ENCODE measurements at places on chromosomes 1 and 21.
A peak's percentile ranks its signal among the peaks of the same experiment; 100 is the strongest.

DNA sequence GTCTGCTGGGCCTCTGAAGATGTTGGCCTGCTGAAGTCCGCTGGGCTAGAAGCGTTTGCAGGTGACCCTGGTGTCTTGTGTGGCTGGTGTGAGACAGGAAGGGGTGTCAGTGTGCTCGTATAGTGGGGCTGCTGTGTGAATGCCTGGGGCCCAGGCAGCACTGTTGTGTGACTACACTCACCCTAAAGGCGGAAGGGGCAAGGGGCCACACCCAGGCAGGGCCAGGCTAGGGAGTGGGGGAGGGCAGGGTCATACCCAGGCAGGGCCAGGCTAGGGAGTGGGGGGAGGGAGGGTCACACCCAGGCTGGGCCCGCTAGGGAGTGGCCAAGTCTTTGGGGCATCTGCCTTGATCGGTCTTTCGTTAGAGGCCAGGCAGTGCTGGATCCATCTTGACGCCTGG, 25.0 kb downstream of the PDXK start:
- no peak for DNase-seq

- DNase-seq: no peak
Observed at GRCh38 chr1:150995896-150996295, 10.8 kb downstream of the MINDY1 start.

DNA sequence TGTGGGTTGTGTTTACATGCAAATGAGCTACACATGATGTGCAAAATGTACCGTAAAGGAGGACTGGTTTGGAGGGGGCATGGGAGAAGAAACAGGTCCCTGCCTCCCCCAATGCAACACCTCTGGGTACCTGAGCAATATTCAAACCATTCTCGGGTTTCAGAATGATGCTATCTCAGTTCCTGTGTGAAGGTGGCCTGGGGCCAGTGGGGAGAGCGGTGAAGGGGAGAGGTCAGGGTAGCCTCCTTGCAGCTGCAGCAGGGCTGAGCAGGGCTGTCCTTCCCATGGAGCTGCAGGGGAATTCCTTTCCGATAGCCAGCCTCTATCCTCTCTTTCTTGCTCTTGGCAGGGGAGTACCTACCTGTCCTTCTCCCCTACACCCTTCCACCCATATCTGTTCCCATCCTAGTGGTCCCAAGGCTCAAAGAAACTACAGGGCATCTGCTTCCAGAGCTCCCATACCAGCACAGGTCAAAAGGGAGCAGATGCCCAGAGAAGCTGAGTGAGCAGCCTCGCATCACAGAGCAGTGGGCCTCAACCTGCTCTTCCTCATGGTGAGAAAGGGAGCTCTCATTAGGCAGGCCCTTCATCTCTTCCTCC, 11.9 kb downstream of the MEF2D start:
- DNase-seq: no peak

- DNase-seq: peak; percentile 74
Observed at GRCh38 chr1:242128951-242129502, 130.1 kb upstream of the MAP1LC3C start.

GRCh38 chr1:94118013-94118412, 2.9 kb downstream of the ABCA4 start:
- no peak for DNase-seq

GRCh38 chr1:162067466-162067865, 2.0 kb upstream of the NOS1AP start:
- no peak for DNase-seq

DNA sequence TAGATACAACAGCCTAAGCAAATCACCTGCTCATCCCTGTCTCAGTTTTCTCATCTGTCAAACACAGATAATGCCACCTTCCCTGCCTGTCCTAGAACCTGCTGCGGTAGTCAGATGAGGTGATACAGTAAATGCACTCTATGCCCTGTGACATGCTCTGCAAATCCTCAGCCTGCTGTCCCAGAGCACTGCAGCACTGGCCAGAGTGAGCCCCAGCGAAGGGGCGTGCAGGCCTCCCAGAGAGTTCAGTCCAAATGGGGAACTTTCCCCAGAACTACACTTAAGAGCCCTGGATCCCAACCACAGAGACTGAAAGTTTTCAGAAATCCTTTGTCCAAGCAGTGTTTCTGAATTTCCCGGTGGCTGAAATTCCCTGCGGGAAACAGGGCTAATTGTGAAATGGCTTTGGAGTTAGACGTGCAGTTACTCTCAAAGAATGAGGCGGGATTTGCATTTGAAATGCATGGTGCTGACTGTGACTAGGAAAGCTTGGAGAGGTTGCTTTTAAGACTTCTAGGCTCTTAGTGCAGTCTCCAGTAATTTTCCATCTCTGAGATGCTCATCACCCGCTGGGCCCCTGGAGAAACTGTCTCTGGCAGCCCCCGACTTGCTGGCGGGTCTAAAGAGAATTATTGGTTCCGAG, 206.5 kb upstream of the AJAP1 start:
- DNase-seq: peak; percentile 23

DNA sequence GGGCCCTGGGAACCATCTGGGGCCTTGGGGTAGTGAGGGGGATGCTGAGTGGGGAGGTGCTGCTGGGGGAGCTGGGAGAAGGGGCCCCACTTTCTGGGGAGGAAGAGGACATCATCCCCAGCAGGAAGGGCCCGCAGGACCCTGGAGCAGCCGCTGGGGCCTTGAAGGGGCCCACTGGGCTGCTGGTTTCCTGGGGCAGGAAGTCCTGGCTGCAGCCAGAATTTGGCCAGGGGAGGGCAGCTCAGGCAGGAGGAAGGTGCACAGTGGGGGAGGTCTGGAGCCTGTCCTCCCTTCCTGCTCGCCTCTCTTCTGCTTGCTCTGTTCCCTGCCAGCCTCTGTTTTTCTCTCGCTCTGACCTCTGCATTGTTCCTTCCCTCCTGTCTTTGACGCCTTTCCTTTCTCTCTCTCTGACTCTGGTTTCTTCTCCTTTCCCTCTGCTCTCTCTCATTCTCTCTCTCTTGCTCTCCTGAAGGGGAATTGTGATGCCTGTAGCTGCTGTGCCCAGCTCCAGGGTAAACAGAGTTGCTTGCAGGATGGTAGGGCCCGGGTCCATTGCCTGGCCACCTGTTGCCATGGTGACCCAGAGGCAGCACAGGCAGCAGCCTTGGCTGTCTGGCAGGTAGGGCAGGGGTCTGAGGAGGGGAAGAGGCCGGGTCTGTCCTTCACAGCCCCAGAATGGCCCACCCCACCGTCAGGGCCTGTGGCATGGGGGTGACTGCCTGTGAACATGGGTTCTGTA, 23.9 kb downstream of the ACOT11 start:
- no peak for DNase-seq

GRCh38 chr1:41486053-41486370, 1.5 kb upstream of the EDN2 start:
- no peak for DNase-seq

GRCh38 chr1:184753608-184754475, 816 bp downstream of the EDEM3 start:
- DNase-seq: no peak

GRCh38 chr1:119318466-119319309, 49.9 kb upstream of the HAO2 start:
- no peak for DNase-seq

DNA sequence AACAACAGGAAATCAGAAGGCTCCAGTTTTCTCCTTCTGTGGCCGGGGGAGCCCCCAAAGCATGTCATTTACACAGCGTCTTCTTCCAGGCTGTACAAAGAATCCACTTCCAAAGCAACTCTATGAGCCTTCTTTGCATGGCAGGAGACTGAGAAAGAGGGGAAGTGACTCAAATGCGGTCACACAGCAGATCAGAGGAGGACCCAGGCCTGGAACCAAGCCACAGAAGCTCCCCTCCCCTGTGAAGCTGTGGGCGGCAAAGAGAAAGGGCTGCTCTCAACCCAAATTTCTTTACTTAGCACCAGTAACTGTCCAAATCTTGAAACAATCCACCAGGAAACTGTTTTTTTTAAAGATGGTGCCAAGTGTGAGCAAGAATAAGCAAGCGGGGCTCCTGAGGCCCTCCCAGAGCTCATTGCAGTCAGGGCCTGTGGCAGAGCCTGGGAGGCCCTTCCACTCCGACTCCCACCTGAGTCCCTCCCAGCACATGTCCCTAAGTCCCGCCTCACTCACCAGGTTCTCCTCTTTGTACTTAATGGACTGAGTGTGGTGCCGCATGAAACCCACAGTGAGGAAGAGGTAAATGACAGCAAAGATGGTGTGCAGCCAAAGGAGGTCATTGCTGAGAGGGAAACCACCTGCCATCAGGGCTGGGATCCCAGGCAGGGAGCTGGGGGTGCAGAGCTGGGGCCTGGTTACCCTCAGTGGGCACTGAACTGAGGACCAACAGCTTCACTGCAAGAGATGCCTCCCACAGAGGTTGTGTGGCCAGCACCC, 15.9 kb downstream of the TMEM63A start:
- no peak for DNase-seq

DNA sequence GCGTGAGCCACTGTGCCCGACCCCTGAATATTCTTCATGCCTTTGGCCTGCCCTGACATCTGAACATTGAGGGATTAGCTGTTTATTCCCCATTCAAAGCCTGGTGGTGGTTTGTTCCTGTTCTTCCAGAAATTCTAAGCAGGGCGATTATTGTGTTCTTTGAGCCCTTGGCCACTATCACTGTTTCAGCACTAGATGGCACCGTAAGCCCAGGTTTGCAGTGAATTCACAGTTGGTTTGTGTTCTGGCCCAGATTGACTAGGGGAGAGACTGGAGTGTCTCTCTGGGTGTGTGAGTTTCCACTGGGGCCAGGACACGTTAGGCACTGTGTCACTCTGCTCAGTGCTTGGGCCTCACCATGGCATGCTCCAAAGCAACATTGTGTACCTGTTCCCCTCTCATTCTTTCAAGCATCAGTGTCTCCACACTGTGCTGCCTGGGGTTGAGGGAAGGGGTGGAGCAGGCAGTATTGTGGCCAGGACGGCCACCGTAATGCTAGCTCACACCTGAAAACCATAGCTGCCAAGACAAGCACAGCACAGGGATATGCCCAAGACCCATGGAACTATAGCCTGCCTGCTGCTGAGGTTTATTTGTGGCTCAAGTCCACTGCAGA, 52.7 kb downstream of the PKN2 start:
- peak; percentile 34 for DNase-seq

DNA sequence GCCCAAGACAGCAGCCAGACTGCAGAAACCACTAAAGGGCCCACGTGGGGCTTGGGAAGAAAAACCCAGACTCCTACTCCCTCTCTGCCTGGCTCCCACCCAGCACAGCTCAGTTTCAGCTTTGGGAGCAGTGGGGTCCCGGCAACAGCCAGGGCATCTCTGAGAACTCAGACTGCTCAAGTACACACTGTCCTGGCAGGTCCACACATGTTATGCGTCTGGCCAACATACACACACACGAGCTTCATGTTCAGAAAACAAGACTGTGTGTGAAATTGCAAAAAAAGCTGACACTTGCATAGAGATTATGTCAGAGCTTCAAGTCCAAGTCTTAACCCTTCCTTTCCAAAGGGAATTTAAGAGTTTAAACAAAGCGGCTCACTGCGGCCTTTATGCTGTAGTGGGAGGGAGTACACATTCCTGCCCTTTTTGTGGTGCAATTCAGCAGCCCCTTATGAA, 136.6 kb upstream of the CD34 start:
- DNase-seq: no peak

- DNase-seq: no peak
Observed at GRCh38 chr1:50450861-50451653, 27.8 kb upstream of the DMRTA2 start.

DNA sequence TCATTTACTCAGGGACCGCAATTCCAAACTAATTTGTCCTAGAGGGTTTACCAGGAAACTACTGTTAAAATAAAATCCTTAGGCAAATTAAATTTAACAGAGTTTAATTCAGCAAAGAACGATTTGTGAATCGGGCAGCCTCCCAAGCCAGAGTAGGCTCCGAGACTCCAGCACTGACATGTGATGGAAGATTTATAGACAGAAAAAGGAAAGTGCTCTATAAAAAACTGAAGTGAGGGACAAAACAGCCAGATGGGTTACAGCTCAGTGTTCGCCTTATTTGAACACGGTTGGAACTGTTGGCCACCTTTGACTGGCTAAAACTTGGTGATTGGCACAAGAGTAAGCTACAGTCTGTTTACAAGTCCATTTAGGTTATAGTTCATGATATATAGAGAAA, 35.2 kb upstream of the RCSD1 start:
- DNase-seq: no peak

DNA sequence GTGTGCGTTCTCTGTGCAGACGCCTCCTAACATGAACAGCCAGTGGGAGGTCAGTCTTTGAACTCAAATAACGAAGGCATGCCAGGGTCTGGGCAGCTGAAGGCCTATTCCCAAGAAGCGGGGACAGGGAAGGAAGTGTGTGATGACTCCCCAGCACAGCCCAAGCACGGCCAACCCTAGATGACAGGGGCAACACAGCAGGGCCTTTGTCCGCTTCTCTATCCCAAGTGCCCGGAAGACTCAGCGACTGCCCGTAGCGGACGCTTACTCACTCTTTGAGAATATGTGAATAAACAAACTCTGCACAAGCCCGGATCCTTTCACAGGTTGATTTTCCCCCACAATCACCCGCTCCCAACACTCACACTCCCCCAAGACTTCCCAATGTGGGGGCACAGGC, 11.2 kb downstream of the C1orf198 start:
- DNase-seq: no peak

GRCh38 chr1:118588566-118588965, 399.6 kb downstream of the TBX15 start:
- DNase-seq: no peak

- no peak for DNase-seq
Observed at GRCh38 chr1:5312293-5312674, 657.9 kb downstream of the AJAP1 start.

DNA sequence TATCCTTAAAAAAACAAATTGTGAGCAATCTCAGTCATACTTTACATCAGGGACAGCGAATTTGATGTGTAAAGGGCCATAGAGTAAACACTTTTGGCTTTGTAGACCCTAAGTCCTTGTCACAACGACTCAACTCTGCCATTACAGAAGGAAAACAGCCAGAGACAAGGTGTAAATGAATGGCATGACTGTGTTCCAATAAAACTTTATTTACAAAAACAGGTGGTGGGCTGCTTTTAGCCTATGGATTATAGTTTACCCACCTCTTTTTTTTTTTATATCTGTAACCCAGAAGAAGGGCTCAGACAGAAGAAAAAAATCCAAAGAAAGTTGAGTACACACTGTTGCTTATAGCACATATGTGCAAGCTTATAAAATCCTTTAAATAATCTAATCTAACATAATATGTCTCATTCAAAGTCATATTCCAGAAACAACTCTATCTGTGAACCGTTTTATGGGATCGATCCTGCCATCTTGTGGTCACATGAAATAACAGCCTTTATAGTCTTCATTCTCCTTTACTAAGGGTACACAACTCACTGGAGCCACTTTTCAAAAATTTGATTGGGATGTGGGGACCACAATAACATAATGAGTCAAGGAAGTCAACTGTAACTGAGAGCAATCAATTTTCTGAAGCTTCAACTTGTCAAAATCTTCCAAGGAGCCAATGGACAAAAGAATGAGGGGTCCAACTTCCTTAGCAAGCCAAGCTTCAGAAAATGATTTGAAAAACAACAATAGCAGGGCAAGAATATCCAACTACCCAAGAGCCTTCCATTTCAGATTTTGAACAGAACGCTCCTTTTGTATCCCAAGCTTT, 142.2 kb upstream of the KRTAP19-8 start:
- peak; percentile 52 for DNase-seq
